ENCODE measurements at places on chromosomes 3 and 15. TPM values are rescaled to one million over a fixed set of nuclear protein-coding genes. Genes with fewer than 3 reads are reported as not detected.

Gene TYRO3
- 0.37 TPM for total RNA-seq

GRCh38 chr3:96865605-96866004 lies 51.2 kb downstream of the EPHA6 start:
- no peak for DNase-seq

GRCh38 chr3:25604107-25604805 lies 60.5 kb downstream of the TOP2B start:
- no peak for DNase-seq

DNA sequence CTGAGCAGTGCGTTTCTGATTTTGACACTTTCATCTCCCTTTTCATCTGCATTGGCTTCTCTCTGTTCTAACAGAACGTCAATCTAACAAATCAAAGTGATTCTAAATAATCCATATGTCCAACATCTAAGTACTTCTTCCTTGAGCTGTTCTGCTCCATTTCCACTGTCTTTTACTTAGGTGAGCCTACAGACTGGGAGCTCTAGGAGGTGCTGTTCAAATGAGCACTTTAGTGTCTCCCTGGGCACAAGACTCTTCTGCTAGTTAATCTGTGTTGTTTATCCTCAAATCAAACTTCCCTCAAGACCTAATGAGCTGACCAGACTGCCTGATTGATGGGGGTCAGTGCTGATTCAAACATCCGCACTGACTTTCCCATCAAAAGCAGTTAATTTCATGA lies 408.1 kb downstream of the WDR72 start:
- DNase-seq = no peak

Gene EPHB1
- total RNA-seq = 24.1 TPM

- DNase-seq = no peak
Measured at GRCh38 chr3:164155400-164155799, 922.9 kb downstream of the SI start.

DNA sequence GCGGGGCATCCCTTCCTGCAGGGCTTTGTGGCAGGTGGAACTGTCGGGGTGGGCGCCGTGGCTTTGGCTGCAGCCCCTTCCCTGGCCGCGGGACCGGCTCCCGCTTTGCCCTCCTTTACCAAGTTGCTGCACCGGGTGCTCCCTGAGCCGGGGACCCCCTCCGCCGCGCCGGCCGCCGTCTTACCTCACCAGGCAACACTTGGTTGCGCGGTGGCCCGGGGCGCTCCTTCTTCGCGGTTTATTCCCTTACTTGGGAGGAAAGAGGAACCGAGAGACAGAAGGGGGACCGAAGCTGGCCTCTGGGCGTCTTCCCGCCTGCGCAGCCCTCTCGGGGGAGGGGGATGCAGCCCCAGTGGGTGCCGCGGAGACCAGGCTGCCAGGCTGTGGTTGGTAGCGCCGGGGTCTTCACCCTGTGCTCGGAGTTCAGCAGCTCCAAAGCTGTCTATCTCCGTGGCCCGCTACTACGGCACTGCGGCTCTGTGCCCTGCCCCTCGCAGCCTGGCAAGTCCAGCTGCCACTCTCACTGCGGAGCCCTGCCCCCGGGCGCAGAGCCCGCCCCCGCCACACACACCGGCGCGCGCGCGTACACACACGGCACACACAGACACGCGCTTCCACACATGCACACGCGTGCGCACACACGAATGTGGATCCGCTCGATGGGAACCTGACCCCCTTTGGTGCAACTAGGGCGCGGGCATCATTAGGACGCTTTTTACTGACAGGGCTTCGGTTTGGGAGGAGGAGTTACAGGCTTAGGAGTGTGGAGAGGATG lies at the start of gene DGKG:
DGKG (minus strand) TSS at position 473 of the 775 bp plus-strand sequence. CDS start 41,775 bp downstream, outside the sequence.
- DNase-seq = no peak

DNA sequence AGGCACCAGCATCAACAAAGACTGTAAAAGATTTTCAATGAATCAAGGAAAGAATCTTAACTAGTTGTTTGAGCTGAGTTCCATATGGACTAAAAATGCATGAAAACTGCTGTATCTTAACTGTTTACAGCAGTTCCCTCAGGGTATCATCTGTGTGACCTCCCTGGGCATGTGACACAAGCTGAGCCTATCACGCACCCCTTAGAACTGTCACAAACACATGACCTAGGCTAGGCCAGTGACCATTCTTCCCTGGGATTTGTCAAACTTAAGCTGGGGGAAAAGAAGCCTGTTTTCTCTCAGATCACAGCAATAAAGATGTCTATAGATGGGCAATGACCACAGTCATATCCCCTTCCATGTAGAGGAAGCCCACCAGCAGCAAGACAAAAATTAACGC lies 35.7 kb downstream of the IGF2BP2 start:
- no peak for DNase-seq

GRCh38 chr3:107627962-107628542 lies 105.3 kb downstream of the BBX start:
- peak; percentile 66 for DNase-seq

Gene DAZL
- not detected for total RNA-seq

DNA sequence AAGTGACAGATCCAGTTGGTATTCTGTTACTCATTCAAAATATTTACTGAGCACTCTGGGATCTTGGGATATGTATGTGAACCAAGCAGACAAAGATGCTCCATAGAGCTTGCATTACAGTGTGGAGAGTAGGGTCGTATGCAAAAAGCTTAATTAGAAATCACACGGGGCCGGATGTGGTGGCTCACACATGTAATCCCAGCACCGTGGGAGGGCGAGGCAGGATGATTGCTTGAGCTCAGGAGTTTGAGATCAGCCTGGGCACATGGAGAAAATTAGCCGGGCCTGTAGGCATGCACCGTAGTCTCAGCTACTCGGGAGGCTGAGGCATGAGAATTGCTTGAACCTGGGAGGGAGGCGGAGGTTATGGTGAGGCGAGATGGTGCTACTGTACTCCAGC lies 68.7 kb upstream of the MB21D2 start:
- no peak for DNase-seq

Gene MUC4
- total RNA-seq = not detected

- DNase-seq = no peak
Measured at GRCh38 chr15:28899061-28899738, 13.4 kb downstream of the APBA2 start.

GRCh38 chr15:79206940-79207339 lies 75.6 kb upstream of the ANKRD34C start:
- DNase-seq = no peak

- no peak for DNase-seq
Measured at GRCh38 chr3:20914310-20914709, 728.3 kb upstream of the SGO1 start.

DNA sequence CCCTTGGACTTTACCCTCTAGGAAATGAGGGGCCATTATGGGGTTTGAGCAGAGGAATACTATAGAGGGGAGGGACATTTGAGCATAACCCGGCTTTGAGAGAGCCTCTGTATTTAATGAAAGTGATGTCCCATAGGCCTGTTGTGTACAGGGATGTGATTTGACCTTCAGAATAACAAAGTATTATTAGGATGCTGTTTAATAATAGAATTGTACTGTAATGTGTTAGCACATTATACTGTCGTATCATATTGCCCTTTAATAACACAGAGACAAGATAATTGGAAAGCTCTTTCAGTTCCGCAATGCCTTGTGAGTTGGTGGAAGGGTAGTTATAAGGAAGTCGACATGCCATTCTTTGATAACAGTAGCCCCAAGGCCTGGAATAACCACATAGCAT lies 328.3 kb downstream of the RYR3 start:
- no peak for DNase-seq

GRCh38 chr3:18215639-18216038 lies 209.5 kb downstream of the SATB1 start:
- no peak for DNase-seq

GRCh38 chr3:148214705-148215104 lies 483.0 kb upstream of the AGTR1 start:
- no peak for DNase-seq

DNA sequence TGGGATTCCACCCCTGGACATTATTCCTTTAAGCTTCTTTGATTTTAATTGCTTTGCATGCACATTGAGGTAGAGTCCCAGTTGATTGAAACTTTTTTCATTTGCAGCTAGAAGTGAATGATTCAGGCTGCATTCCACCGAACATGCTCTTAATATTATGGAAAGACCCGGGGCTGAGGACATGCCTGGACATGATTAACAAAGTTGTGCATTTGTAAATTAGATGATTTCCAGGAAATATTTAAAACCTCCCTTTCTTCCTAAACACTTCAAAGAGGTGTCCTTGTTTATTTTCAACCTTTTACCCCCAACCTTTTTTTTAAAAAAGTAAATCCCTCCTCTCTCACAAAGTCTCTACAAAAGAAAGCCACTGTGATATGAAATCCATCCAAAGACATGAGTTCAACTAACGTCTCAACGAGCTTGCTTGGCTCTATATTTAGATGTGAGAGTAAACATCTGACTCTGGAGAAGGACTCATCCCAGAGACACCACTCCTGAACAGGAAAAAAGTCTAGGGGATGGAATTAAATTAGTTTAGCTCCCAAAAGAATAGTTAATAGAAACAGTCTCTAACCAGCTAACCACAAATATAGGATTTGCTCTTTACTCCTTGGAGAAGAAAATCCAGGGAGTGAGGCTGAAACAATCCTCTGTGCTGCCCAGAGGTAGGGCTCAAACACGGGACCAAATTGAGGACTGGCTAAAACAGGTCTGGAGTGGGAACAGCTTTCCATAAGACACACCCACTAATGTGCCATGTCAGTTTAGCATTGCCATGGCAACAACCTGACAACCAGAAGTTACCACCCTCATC lies 83.1 kb downstream of the XXYLT1 start:
- no peak for DNase-seq
